ENCODE measurements at places on chromosomes 7 and 10.

- DNase-seq = no peak
Observed at GRCh38 chr7:108254259-108254658, 124.1 kb upstream of the LAMB4 start.

GRCh38 chr10:104315486-104315921, 22.8 kb downstream of the ITPRIP start:
- DNase-seq = no peak

DNA sequence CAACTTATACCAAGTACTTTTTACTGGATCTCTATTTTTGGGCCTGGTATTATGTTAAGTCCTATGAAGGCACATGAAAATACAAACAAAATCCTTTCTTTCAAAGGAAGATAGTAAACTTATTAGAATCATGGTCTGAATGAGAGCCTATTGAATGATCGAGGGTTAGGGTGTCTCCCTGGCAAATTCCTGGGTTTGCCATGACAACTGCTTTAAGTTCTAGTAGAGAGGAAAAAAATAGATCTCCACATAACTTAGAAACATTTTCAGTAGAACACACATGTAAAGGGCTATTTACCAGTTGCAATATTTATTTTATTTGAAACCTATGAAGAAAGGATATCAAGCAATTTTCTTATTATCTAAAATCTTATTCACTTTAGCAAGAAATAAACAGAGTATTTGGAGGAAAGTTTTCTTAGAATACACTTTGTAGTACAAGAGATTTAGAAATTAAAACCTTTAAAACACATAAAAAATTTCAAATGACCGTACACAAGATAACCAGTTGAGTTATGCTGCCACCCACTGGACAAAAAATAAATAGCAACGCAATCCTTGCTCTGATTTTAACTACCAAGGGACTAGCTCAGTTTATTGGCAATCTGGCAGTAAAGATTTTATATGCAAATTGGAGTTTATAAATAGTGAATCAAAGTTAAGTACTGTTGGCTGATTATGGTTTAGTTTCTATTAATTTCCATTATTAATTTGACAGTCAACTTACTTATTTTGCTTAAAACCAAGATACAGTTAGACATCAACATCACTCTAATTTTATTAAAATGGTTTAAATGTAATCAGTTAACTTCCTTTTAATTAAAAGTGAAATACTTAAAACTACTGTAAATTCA, 33.9 kb downstream of the CACUL1 start:
- DNase-seq = peak; percentile 46

GRCh38 chr7:68892236-68892635, 706.0 kb upstream of the AUTS2 start:
- no peak for DNase-seq

DNA sequence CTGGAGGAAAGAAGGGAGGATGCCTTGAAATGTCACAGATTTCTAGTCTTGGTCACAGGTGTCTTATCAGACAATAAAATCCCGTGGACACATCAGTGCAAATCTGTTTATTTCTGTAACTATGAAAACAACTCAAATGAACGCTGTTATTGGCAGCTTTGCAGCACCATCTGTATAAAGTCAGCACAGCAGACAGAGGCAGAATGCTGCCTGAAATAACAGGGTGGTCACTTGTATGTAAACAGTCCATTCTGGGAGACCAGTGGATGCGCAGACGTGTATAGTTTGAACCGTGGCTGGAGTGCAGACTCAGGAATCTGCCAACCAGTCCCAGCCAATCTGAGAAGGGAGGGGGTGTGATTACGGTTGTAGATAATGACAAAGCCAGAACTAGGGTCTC, 54.8 kb downstream of the SEC23IP start:
- no peak for DNase-seq

DNA sequence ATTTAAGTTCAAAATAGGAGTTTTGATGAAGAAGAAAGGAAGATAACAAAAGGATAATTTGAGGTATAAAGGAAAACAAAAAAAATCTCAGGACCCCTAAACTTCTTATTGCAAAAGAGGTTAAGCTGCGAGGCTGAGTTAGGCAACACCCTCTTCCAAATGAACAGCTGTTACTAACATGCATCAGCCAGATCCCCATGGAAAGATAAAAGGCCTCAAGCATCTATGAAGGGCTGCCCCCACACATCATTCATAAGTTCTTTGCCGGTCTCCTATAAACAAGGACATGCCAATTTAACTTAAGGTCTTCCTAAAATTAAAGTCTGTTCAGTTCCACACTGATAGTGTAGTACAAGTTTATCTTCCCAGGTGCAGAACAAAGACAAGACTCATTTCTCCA, 75.8 kb upstream of the IMMP2L start:
- no peak for DNase-seq

DNA sequence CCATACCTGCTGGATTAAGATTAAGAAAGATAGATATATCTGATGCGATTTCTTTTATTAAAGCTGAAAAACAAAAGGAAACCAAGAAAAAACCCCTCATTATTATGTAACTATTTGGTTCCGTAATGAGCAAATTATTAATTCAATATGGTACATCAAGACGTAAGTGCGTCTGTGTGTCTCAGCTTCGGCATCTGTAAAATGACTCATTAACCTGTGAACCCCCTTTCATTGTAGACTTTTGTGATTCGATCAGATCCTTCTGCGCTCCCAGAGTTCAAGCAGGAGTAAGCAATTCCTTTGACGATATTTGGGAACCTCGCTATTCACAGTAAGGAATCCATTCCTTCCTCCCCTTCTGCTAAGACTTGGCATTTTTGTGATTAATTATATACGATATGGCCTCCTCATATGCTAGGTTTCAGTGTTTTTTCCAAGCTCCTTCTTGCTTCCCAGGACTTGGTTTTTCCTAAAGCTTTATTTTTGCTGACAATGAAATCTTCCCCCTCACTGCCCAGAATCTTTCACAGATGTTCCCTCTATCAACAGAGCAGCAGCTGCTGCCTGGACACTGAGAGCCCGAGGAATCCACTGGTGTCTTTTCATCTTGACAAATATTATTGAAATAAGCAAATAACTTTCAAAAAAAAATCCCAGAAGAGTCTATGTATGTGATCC, 171.7 kb upstream of the CELF2 start:
- DNase-seq = no peak

- DNase-seq = no peak
Observed at GRCh38 chr10:78449554-78449953, 415.9 kb downstream of the RPS24 start.

GRCh38 chr10:63013755-63014154, 119.4 kb upstream of the NRBF2 start:
- no peak for DNase-seq

DNA sequence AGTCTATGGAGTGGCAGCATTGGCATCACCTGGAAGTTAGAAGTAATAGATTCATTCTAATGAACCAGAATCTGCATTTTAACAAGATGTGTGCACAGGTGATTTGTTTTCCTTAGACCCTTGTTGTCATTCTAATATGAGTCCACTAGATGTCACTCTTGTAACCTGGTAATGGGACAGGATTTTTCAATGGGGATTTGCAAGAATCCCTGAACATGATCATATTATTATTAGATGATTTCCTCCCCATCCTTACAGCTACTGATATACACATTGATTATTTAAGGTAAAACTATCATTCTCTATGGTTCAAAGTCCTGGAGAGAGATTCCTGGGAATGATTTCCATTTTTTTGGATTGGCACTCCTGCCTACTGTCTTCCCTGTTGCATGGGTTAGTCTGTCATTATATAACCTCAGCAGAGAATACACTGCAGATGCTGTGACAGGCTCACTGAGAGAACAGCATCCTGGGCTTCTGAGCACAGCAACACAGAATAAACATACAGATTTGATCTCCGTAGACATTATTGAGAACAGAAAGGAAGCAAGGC, 194.9 kb downstream of the SUGCT start:
- DNase-seq = peak; percentile 60

DNA sequence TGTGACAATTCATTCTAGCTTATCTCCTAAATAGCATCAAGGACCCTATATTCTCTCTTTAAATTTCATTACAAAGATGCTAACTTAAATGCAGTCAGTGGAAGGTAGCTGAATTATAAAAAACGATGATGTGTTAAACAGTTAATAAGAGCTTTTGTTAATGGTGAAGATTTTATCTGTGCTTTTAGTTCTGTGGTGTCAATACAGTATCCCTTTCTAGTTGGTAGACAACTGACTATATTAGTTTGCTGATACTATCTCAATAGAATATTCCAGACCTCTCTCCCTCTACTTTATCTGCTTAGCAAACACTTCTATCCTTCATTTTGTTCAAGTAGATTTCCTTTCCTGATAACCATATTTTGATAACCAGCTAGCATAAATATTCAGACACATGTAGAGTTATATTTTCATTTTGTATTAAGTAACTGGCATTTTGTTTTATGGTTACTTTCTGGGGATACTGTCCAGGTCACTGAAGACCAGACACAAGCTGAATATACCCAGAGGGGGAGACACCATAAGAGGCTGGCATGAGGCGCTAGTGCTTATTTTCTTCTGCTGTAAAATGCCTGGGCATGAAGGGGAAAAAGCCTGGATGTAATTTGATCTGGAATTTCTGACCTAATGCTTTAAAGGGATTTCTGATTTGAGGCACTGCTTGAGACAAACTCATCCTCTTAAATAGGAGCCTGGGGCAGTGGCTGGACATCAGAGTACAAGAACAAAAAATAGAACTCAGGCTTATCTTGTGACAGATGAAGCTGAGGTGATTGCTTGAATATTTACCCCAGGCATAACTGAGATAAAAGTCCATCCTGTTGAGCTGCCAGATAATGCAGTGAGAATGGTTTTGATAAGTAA, 197.5 kb downstream of the MALRD1 start:
- no peak for DNase-seq

GRCh38 chr7:27277628-27278027, 35.0 kb downstream of the EVX1 start:
- no peak for DNase-seq

- DNase-seq = no peak
Observed at GRCh38 chr10:60096761-60097513, 190.6 kb upstream of the CCDC6 start.

DNA sequence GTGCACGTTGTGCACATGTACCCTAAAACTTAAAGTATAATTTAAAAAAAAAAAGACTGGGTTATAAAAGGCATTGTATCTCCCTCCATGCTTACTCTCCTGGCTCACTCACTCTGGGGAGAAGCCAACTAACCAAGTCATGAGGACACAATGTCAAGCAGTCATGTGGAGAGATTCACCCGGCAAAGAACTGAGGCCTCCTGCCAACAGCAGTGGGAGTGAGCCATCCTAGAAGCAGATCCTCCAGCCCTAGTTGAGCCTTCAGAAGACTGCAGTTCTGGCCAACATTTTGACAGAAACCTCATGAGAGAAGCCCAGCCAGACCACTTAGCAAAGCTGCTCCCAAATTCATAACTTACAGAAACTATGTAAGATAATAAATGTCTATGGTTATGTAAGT, 521.7 kb upstream of the FZD8 start:
- no peak for DNase-seq

DNA sequence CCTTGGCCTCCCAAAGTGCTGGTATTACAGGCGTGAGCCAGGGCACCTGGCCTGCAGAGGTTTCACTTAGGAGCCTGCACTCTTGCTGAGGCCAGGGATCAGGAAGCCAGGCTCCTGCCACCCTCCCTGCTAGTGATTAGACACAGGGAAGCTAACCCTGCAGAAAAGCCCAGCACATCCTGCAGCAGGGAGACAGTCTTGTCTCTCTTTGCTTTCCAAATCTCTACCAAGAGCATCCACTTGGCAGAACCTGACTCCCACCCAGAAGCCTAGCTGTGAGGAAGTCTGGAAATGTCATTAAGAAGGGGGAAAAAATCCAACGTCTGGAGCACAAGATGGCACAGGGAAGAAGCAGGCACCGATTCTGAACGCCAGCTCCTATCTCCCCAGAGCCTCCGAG, 8.0 kb upstream of the FAM171A1 start:
- DNase-seq = no peak

GRCh38 chr7:138382862-138383565, 77.0 kb upstream of the TRIM24 start:
- DNase-seq = no peak

DNA sequence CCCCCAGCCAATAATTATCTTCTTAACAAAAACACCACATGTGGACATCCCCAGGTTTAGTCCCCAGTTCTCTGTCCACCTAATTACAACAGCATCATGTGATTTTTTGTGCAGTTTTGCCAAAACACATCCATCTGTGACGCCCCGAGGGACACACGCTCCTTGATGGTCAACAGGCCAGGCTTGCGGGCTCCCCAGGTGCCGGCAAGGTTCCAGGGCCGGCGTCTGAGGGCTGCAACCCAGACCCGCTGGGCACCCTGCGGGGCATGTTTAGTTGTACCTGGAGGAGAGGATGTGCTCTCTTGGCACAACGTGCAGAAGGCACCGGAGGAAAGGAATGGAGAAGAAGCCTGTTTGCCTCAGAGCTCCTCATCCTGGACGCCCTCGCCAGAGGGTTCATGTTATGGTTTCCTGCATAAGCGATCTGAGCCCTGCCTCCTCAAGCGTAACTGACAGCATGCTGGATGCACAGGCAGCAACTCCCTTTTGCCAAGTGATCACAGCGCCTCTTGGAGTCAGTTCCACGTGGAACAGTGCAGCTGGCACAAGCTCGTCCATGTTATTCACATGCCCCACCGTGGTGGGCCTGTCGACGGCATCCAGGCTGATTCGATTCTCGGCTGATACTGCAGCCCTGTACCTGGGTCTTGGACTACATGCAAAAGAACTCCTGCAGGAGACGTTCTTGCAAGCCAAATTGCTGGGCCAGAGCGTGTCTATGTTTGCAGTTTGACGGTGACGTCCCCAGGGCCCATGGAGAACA, 41.6 kb downstream of the JAKMIP3 start:
- DNase-seq = no peak

GRCh38 chr10:69217119-69217754, 2.9 kb upstream of the HKDC1 start:
- peak; percentile 82 for DNase-seq

- DNase-seq = peak; percentile 21
Observed at GRCh38 chr7:16421333-16422102, at the start of gene CRPPA. Gene CRPPA (minus strand): TSS chr7:16421538. CDS start chr7:16421322, 216 bp downstream.

DNA sequence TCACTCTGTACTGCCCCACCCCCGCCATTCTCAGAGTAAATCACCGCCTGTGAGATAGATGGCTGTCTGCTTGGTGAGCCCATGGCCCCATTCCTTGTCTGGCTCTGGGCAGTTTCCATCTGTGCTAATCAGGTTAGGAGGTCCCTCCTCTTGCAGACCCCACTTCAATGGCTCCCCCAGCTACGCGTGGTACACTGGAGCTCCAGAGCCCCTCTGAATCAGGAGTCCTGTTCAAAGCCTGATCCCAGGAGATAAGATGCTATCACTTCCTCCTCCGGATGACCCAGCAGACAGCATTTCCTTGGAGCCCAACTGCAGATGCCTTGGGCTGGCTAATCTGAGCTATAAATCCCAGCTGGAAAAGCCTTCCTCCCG, 122.3 kb downstream of the SH3PXD2A start:
- DNase-seq = peak; percentile 68

Data from kidney capillary endothelial cell (primary cell).